Foreskin melanocyte (primary cell): ENCODE measurements at places on chromosomes 6 and 20.

DNA sequence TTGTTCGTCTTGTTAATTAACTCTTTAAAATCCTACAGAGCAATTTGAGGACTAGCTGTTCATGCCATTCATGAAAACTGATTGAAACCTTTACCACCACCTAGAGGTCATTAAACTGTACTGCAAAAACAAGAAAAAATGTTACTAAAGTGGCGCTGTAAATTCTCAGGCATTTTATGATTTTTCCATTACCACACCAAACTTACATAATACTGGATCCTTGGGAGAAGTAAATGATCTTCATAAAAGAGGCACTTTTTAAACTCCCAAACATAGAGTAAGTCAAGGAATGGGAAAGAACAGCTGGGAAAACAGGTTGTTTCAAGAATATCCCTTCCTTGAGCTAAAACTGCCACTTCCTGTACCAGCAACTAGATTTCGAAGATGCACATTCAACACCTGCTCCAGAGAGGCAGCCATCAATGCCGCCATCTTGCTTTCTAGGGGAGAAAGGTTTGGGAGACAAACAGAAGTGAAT, 54.3 kb downstream of the MYLIP start:
- peak; percentile 39 for DNase-seq

GRCh38 chr6:48743738-48744137, 632.7 kb upstream of the PTCHD4 start:
- peak; percentile 68 for DNase-seq

DNA sequence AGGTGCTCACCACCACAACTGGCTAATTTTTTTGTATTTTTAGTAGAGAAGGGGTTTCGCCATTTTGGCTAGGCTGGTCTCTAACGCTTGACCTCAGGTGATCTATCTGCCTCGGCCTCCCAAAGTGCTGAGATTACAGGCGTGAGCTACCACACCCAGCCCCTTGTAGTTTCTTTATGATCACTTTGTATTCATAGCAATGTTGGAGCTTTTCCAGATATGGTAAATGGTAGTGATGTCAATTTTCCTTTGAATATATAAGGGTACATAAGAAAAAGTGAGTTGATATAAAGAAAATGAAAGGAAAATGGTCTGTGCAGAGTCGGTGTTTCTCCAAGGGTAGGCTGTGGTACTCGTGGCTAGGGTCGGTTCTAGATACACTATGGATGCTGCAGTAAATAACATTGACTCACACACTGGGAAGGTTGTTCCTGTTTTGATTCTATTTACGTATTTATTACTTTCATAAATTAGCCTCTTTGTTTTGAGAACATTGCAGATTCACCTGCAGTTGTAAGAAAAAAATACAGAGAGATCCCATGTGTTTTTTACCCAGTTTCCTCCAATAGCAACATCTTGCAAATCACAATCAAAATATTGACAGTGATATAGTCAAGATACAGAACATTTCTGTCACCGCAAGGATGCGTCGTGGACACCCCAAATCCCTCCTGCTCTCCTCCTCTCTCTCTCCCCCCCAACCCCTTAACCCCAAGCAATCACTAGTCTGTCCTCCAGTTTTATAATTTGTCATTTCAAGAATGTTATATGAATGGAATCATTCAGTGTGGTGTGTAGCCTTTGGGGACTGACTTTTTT, 2.5 kb downstream of the ZNF831 start:
- DNase-seq, result no peak

- no peak for DNase-seq
Measured at GRCh38 chr6:33945931-33946330, 142.1 kb upstream of the MLN start.

DNA sequence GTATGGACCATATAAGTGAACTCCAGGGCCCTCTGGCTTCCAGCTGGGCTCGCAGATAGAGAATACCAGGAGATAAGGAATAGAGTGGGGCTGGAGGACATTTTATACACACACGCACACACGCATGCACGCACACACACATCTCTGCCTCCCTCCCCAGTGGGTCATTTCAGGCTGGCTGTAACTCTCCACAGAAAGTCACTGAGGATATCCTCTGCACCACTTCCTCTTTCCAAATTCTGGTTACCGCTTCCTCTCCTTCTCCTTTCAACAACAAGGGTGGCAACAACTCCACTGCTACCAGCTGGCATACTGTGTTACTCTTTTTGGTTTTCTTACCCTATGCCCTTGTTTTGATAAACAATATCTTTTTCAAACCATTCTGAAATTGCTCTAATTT, 280.2 kb downstream of the COL12A1 start:
- DNase-seq, result no peak
